ENCODE measurements at places on chromosomes 7 and 10.

GRCh38 chr10:16909271-16909767 is 92.1 kb upstream of the RSU1 start:
- DNase-seq = no peak

DNA sequence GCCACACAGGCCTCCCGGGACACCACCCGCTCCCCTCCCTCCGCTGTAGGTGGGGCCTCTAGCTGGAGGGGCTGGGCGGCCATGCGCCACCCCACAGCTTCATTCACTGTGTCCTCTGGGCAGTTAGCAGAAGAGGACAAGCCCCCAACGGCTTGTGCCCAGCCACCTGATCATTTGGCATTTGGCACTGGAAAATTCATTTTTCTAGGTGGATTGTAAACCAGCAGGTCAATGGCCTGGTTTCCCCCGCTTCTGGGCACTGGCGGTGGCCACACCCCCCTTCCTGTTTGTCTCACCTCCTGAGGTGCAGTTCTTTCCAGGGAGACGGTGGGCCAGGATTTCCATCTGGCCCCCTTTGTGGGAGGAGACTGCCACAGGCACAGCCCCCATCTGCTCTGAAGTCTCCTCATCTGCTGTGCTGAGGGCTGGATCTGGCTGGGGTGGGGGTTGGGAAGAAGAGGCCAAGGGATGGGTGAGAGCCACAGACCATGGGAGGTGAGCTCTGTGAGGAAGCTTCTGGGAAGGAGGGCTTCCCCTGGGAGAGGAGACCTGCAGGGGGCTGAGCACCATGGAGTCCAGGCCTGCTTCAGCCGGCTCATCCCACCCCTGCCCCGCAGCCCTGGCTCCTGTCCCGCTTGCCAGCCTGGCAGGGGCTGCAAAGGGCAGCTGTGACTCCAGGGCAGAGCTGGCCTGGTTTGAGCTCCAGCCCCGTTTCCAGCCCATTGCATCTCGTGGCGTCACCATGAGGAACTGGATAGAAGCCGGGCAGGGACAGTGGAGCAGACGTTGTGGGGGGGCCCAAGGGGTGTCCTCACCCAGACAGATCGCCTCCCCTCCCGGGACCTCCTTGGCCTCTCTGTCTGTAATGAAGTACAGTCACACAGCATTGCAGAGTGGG is 40.1 kb upstream of the SLC29A3 start:
- no peak for DNase-seq

DNA sequence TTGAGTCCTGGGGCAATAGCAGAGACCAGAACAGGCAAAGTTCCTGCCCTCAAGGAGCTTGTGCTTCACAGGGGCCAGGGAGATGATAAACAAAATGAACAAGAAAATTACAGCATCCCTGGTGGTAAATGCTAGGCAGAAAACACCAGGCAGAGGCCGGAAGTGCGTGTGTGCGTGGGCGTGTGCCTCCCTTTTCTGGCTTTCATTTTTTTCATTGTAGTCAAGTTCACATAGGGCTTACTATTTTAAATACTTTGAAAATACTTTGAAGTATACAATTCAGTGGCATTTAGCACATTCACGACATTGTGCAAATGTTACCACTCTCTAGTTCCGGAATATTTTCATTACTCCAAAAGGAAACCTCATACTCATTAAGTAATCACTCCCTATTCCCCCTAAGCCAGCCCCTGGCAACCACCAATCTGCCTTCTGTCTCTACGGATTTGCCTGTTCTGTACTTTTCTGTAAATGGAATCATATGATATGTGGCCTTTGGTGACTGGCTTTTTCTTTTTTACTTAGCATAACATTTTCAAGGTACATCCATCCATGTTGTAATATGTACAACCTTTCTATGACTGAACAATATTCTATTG is 88.1 kb upstream of the PDCD4 start:
- peak; percentile 51 for DNase-seq

GRCh38 chr7:133888061-133888930 is 238.8 kb upstream of the LRGUK start:
- no peak for DNase-seq

DNA sequence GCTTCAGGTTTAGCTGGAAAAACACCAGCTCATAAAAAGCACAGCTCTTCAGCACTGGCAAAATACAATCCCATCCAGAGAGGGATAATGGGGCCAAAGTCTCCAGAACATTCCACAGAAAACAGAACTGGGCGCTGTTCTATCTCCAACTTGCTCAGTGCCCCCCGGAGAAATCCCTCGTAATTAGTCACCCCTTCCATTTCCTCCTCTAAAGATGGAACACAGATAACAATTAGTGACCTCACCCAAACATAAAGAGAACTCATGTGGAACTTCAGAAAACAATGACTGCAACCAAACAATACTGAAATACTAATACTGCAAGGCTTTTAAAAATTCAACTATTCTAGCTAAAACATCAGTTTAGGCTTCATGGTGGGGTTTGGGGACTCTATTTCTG is 46.3 kb downstream of the KIAA1549 start:
- DNase-seq = no peak

GRCh38 chr7:8433477-8434289 is at the start of gene NXPH1:
TSS of gene NXPH1 (plus strand) at chr7:8433609.
- no peak for DNase-seq

DNA sequence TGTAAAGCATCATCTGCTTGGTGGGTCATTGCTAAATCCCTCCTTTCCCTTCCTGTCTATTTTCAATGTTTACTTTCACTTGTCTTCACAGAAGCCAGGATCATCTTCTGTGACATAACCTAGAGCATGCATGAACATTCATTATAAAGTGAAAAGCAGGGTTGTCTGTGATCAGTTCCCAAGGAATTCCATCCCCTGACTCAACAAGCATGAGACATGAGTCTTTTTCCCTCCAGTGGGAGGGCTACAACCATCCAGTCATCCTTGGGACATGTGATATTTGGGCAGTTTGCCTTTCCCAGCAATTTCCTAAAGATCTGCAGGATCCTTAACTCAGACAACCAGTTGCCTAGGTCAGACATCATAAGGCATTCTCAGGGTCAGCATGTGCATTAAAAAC is 166.3 kb upstream of the TMEM196 start:
- DNase-seq = no peak

GRCh38 chr7:10998996-10999757 is 25.5 kb downstream of the PHF14 start:
- DNase-seq = no peak

GRCh38 chr10:48701941-48702340 is 17.3 kb downstream of the WDFY4 start:
- no peak for DNase-seq

GRCh38 chr10:128140425-128140824 is 14.2 kb upstream of the MKI67 start:
- no peak for DNase-seq

DNA sequence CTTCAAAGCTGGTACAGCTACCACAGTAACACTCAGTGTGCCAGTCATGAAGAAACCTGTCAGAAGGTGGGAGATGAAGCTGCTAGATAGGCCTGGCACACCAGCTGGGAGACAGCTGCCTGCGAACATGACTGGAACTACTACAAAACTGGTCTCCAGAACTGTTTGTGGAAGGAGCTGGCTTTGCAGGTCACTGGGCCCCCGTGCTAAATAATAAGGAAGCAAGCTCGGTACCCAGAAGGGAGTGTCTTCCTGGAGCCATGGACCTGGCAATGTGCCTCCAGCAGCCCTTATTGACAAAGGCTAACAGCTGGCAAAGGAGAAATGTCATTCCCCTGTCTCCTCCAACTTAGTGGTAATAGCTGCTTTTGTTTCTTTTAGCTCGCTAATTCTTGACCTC is 1217.6 kb upstream of the LRRN3 start:
- DNase-seq = no peak

DNA sequence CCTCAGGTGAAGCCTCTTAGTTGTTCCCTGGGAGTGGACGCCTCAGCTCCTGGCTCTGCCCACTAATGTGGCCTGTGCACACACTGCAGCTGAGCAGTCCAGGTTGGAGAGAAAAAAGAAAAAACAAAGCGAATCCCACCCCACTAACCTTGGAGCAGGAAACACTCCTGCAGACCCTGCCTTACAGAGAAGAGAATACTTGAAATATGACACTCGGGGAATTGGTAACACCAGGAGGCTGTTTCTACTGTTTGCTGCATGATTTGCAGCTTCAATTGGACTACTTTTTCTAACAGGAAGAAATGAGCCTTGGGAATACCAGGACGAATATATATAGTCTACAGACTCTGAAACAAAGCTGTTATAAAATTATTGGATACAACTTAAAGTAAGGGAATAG is 22.2 kb downstream of the CDHR3 start:
- DNase-seq = no peak

GRCh38 chr7:99828811-99829210 is 998 bp downstream of the CYP3A43 start:
- DNase-seq = no peak

- no peak for DNase-seq
Measured at GRCh38 chr7:113880559-113880958, 38.2 kb downstream of the PPP1R3A start.

DNA sequence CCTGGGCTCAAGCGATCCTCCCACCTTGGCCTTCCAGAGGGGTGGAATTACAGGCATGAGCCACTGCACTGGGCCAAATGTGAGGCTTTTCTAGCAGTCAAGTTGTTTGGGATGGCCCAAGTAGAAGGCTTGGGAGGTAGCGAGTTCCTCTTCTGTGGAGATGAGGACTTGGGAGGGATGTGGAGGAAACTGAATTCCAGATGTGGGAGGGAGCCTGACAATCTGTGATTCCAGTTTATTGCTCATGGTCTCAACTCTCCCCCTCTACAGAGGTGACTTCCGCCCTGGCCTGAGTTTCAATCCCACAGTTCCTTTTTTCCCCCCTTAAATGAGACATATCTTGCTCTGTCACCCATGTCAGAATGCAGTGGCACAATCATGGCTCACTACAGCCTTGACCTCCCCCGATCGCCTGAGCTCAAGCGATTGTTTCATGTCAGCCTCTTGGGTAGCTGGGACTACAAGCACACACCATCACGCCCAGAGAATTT is 3.4 kb downstream of the STYXL1 start:
- DNase-seq = no peak

GRCh38 chr7:2710286-2710655 is 22.3 kb downstream of the AMZ1 start:
- DNase-seq = no peak

DNA sequence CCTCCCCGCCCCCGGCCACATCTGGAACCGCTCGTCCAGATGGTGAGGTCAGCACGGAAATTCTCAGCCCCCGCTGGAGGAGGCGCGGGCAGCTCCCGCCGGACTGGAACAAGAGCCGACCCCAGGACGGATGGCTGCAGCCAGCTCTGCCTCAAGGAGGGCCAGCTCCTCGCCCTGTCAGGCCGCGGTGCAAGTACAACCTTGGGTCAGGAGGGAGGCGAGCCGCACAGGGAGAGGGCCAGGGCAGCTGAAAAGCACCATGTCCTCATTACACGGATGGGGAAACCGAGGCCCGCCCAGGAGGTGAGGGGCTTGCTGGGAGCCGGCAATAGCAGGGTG is 3.8 kb upstream of the GRIFIN start:
- no peak for DNase-seq

GRCh38 chr7:20388084-20388483 is 57.4 kb downstream of the ITGB8 start:
- DNase-seq = no peak

GRCh38 chr10:94402843-94403379 is 570 bp downstream of the TBC1D12 start:
- DNase-seq = no peak

DNA sequence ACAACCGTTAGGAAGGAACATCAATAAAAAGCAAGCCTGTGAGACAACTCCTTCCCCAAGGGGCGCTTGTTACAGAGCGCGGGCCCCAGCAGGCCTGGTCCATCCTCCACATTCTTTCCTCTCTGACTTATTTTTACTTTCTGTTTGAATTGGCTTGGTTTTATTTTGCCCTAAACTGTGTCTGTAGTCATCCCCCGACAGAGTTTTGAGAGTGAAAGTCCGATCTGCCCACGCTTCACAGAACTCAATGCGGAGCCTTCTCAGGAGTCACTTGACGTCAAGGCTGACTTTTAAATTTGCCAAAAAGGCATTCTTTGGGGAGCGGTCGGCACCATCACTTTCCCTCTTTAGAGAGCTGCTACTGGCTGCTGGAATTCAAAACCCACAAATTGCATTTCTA is 150.1 kb upstream of the KLF6 start:
- peak; percentile 49 for DNase-seq

GRCh38 chr10:92719991-92720830 is 30.5 kb downstream of the HHEX start:
- no peak for DNase-seq

- DNase-seq = no peak
Measured at GRCh38 chr7:114527589-114527988, 113.0 kb downstream of the FOXP2 start.

- DNase-seq = no peak
Measured at GRCh38 chr10:4107285-4107851, 322.4 kb upstream of the KLF6 start.

- DNase-seq = no peak
Measured at GRCh38 chr7:22579961-22580360, 80.0 kb upstream of the STEAP1B start.

DNA sequence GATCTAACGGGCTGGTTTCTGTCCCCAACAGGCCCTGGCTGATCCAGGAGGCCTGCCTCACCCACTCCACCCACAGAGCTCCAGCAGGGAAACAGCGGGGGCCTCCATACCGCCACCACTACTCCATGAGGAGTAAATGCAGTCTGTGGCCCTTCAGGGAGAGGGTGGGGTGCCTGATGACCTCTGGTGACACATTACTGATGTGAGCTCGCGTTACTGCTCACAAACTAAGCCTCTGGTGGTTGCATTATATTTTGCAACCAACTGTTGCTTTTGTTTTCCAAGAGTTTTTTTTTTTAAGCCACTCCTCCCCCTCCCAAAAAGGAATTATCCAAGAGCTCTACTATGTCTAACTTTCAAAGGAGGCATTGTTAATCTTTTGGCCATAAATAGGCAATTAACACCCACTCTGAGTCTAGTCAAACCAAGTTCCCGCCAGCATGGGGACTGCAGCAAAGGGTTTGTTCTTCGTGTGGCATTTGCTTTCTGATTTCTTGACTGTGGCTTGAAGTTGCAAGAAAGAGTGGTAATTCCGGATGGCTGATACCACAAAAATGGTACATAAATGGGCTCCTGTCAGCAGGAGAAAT is 72.6 kb downstream of the FAM53B start:
- no peak for DNase-seq

GRCh38 chr10:16915300-16915699 is 98.1 kb upstream of the RSU1 start:
- no peak for DNase-seq

GRCh38 chr7:142401951-142402350 is 144.1 kb upstream of the PRSS58 start:
- DNase-seq = no peak
